ENCODE measurements at places on chromosomes 3 and 15.

DNA sequence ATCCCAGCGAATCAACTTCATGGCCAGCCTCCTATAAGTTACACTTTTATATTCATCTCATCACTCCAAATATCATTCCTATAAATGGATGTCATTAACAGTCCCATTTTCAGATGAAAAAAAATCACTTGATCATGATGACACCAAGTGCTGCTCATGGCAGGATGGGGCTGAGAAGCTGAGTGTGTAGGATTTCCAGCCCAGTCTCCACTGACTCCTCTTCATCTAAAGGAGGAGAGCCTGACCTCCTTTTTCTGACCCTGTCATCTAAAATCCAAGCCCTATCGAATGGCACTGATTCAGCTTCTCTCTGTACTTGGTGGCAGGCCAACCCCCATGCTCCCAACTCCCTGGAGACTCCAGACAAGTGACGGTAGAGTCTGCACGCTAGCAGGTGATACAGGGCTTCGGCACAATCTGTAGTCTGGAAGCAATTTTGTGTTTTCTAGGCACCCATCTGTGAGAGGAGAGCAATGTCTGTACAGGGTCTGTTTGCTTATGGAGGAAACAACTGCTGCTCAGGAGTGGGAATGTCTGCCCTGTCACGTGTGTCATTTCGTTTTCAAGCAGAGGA is 103.2 kb downstream of the EPHB1 start:
- no peak for DNase-seq

DNA sequence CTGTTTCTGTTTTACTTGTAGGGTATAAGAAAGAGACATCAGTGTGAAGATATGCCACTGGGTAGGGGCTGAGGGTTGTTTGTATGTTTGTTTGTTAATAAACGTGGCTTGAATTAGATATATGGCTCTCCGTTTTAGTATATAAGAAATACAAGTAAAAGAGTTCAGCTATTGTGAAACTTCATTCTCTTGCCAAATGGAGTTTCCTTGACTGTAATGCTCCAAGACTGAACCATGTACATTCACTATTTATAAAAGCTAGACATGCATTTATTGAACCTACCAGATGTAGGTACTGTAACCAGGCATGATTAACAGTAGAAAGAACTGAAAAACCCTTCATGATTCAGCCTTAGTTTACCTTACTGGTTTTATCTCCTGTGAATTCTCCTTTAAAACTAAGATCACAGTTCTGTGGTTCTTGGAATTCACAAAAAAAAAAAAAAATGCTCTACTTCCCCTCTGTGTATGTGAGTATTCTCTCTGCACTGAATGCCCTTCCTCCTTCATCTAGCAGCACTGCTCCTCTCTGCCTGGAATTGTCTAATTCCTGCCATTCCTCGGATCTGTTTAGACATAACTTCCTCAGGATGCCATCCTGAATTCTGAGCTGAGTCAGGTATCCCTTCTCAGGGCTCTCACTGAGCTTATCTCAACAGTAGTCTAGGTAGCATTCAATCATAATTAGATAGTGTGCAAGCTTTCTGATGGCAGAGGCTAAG is 504.4 kb downstream of the FHIT start:
- DNase-seq = no peak

DNA sequence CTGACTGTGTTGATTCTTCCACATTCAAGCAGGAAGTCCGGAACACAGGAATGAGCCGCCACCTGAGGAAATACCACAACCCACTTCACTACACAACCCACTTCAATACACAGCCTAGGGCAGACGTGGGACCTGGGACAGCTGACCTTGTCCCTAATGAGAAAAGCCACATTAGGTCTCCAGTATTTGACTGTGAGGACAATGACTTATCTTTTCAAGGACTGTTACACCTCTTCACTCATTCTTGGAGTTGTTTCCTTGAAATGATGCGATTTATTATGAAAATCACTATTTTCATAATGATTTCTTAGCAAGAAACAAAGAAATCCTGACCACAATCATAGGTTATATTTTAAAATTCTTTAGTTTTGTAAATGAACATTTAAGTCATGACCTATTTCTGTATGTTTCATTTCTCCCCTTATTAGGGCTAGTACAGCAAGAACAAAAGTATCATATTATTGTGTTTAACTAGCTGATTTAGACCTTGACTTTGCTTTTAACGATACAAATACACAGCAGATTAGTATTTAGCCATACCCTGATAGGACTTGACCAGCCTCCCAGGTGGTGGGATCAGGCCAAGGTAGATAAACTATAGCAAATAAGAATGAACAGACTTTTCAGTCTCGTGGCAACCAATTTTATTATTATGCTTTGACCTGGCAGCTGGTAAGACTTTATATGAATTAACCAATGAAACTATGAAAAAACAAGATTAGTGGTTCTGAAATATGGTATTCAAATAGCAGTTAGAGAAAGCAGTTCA is 6.0 kb downstream of the RAB27A start:
- no peak for DNase-seq

DNA sequence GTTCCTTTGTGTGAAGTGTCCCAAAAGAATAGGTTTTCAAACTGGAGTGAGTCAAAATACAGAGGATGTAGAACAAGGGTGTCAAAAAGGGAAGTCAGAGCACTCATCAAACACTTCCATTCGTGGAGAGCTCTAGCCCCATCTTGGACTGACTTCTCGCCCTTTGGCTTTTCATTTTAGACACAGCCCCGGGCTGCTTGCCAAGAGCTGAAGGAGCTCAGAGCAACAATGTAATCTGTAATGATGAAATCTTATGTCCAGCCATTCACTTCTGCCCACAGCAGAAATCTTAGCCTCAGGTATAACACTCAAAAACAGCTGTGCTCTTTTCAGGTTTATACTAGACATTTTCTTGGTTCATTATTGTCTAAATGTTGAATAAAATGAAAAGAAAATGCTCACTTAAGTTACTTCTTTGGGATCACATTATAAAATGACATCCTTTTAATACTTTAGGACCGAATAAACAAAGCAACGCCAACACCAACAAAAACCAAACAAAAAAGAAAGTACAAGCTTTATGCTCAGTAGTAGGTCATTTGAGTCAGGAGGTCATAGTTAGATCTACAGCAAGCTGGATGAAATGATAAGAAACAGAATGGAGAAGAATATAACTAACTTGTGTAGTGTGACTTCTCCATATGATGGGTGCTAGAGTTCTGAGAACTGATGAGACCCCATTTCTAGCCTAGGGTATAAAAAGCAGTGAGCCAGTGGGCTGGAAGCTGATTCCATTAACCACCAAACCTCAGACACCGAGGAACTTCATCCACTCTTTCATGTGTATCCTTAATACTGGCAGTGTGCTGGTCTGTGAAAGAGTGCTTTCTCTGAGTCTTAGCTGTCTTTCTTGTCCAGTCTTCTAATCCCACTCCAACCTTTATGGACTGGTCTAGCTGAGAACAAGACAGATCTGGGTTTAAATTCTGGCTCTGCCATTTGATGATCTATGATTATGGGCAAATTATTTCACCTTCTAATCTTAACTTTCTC is 131.8 kb upstream of the SLC7A14 start:
- no peak for DNase-seq

- no peak for DNase-seq
These were observed 22.4 kb downstream of the GJD2 start for GRCh38 chr15:34732430-34732829.

GRCh38 chr3:162262129-162262528 is 765.5 kb downstream of the OTOL1 start:
- no peak for DNase-seq

DNA sequence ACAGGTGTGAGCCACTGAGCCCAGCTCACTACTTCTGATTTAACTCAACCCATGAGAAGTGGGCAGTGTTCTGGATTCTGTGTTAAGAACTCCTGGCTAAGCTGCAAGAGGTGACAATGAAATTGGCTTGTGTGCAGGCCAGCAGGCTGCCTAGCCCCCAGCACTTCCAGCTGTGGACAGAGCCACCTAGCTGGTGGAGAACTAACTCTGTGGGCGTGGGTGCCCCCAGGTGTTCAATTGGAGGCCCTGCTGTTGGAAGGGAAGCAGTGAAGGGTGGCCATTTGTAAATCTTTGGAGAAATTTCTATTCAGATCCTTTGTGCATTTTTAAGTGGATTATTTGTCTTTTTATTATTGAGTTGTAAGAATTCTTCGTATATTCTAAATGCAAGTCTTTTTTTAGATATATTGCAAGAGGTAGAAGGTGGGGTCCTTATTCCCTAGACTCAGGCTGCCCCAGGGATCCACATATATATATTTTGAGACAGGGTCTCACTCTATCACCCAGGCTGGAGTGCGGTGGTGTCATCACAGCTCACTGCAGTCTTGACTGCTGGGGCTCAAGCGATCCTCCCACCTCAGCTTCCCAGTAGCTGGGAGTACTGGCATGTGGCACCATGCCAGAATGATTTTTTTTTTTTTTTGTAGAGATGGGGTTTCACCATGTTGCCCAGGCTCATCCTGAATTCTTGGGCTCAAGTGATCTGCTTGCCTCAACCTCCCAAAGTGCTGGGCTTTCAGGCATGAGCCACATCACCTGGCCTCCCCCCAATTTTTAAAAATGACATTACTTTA is 7.2 kb upstream of the SCAMP5 start:
- peak; percentile 10 for DNase-seq

DNA sequence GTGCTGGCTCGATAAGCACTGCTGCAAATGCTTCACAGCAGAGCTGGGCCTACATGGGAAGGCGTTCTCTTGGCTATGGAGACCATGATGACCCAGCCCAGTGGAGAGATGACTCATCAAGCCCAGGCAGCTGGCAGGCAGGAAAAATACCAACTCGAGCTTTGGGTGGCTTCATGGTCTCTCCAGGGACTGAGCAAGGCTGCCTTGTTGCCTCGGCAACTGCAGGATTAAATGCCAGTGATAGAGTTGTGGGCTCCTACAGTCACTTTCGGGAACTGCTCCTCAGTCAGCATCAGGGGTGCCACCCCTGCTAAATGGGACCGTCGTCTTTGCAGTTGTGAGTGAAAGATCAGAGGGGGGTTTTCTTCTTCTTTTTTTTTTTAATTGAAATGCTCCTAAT is 54.6 kb upstream of the MYZAP start:
- DNase-seq = no peak

GRCh38 chr3:153180860-153181372 is 18.9 kb downstream of the RAP2B start:
- DNase-seq = no peak

GRCh38 chr3:35709691-35710090 is 70.4 kb downstream of the ARPP21 start:
- no peak for DNase-seq

DNA sequence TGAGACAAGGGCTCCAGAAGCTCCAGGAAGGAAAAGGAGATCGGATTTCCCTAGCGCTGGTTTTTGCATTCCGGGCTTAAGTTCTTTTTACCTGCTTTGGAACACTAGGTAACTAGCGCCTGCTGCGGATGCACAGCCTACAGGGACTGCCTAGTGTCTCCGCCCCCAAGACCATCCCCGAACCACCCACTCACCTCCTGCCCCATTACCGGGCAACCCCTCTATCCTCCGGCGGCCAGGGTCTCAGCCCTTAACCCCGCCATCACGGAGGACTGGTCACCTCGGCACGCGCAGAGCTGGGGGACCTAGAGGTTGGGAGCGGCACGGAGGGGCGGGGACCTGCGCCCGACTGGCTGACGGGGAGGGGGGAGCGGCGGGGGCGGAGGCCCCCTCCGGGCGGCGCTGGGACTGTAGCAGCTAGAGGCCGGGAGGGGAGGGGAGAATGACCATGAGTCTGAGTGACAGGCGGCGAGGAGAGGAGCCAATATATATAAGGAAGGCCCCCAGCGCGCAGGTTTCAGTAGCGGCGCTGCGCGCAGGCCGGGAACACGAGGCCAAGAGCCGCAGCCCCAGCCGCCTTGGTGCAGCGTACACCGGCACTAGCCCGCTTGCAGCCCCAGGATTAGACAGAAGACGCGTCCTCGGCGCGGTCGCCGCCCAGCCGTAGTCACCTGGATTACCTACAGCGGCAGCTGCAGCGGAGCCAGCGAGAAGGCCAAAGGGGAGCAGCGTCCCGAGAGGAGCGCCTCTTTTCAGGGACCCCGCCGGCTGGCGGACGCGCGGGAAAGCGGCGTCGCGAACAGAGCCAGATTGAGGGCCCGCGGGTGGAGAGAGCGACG is at the start of gene DLL4:
DLL4 (plus strand) TSS at position 520 of the 839 bp plus-strand sequence. CDS start 329 bp downstream, outside the sequence.
- DNase-seq = peak; percentile 54

DNA sequence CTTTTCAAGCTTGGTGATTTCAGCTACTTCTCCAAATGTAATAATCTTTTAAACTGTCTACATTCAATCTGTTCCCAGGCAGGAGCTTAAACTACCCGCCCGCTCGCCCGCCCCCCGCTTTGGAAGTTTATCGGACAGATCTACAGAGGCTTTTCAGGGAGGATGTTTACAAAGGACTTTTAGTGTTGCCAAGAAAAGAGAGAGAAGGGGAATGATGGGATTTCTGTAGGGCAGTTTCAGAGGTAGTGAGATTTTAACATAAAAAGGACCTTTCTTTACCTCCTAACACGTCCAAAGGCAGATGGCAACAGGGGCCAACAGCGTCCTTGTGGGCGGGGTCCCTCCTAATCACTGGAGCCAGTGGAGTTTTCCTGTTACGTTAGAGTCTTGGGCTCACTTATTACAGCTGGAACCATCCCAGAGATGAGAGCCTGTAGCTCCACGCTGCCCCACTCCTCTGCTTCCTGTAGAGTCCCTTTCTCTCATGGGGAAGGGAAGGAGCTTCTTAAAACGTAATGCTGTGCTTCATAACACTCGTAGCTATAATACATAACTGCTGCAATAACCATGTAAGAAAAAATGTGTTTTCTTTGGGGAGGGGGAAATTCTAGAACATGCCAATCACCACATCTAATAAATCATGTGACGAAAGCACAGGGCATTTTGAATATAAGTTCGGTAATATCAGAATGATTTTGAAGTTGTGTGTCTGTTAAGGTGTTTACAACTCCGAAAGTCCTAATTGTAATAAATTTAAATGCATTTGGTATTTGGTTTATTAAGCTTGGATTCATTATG is 30.9 kb downstream of the HES1 start:
- DNase-seq = no peak
